Astrocyte of the cerebellum (primary cell): ENCODE measurements at places on chromosomes 5 and 9.

- no peak for DNase-seq
Observed at GRCh38 chr5:72248410-72248981, 71.5 kb downstream of the MRPS27 start.

DNA sequence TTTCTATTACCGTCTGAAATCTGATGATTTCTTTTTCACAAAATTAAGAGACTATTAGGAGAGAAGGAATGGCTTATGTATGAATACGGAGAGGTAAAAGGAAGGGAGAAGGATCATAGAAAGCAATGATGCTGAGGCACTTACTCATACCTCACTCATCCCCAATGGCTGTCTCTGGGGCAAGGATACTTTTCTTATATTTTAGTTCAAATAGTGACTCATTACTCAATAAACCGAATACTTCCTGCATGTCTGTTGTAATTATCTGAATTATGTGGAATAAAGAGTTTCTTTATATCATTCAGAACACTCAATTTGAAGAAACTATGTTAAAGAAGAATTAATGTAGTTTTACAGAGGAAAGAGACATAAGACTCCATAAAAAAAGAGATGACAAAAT is 284.5 kb upstream of the NUDT12 start:
- DNase-seq = no peak

DNA sequence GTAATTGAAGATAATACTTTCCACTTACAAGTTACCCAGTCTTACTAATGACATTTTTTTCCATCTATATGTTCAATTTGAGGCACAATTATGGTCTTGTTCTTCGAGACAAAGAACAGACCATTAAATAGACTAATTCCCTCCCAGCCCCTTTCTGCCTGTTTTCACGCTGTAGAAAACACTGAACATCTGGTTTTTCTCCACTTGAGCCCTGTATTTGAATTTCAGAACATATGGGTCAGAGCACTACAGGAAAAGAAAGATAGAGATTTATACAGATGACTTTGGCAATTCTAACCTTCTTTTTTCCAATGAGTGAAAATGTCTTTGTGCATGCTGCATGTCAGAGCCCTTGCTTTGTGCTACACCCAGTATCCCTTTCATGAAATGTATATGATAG is 506.9 kb downstream of the LRRC70 start:
- no peak for DNase-seq

DNA sequence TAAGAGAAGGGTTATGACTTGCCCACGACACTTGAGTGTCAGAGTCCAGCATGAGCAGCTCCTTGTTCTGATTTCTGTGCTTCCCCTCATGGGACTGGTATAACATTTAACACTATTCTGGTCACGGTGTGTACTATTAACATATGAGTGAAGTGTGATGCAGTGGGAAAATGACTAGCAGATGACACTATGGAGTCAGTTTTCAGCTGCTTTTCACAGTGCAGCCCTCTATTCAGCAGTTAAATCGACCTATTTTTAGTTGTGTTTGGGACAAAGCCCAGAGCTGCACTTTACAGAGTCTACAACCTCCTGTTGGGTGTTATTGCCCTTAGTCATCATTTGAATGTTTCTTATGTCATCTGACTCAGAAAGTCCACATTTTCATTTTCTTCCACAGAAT is 59.1 kb downstream of the CHSY3 start:
- peak; percentile 92 for DNase-seq

DNA sequence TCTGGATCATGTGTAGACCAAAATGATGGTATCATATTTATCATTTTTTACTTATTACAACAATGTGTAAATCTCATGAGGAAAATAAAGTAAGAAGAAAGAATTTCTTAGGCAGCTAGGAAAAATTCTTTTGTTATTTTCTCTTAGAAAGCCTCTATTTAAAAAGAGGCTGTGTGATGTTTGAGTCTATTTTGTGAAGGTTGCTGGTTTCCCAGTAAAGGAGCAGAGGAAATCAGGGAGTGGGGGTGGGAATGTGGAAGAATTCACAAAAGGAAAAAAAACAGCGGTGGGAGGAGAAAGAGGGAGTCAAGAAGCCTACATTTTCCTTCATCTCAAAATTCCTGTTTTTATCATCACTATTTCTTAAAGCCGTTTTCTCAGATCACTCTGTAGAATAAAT is 20.1 kb downstream of the PTCH1 start:
- no peak for DNase-seq

DNA sequence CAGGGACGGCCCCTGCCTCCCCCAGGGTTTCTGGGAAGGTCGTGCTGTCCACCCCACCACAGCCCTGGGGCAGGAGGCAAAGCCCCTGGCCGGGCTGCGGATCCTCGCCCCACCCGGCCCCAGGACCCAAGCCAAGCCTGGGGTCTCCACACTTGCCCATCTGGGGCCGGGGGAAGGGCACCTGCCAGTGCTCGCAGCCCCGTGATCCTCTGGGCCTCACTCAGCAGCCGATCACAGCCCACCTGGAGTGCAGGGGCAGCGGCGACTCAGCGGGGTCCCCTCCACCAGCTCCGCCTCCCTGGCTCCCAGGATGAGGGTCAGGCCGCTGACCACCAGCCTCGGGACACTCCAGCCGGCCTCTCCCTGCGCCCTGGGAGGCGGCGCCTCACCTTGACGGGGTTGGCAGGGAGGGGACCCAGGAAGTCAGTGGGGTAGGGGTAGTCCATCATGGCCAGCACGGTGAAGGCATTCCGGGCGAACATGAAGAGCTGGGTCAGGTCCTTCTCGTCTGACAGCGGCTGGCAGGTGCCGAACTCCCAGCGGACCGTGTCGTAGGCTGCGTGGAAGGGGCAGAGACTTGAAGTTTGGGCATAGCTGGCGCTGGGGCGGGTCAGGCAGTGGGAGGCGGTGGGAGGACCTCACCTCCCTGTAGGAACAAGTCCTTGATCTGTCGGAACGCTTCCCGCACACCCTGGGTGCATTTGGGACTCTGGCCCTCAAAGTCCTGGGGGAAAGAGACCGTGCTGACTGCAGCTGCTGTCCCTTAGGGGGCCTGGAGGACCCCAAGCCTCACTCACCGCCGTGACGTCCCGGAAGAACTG is 1.8 kb downstream of the DPP7 start:
- no peak for DNase-seq

GRCh38 chr5:33322632-33323031 is 118.1 kb upstream of the TARS1 start:
- DNase-seq = no peak

DNA sequence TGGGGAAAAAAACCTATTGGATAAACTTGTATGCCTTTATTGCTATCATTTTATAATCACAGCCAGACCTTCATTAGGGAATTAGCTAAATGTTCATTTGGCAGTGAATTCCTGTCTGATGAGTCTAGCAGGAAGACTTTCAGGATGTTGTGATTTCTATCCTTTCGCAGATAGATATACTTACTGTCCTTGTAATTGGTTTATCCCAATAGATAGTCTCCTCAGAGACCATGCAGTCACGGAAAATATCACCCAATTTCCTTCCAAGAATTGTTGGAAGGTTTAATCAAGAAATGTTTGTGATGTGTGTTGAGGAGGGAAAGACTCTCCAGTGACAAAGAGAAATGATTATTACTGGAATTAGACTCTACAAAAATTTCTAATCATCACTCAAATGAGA is 1937.9 kb upstream of the WWC1 start:
- DNase-seq = no peak

DNA sequence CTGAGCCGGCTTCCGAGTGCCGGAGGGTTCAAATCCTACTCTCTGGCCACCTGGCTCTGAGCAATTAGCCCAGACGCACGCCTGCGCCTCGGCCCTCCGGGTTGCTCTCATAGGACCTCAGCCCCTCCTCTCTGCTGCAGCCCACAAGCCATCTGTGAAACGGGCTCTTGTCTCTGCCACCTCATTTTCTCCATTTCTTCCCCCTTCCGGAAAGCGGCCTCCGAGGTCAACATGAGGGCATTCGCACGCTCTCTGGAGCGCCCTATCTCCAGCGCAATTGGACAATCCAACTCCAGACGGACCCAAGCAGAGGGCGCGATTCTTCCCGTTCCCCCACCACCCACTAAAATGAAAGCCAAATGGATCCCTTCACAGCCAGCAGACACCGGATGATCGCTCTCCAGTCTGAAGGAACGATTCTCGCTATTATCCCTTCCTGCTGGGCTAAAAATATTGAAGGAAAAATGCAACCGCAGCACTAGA is 41.5 kb downstream of the VAV2 start:
- DNase-seq = no peak

GRCh38 chr9:83707518-83707767 is 315 bp downstream of the UBQLN1 start:
- no peak for DNase-seq

DNA sequence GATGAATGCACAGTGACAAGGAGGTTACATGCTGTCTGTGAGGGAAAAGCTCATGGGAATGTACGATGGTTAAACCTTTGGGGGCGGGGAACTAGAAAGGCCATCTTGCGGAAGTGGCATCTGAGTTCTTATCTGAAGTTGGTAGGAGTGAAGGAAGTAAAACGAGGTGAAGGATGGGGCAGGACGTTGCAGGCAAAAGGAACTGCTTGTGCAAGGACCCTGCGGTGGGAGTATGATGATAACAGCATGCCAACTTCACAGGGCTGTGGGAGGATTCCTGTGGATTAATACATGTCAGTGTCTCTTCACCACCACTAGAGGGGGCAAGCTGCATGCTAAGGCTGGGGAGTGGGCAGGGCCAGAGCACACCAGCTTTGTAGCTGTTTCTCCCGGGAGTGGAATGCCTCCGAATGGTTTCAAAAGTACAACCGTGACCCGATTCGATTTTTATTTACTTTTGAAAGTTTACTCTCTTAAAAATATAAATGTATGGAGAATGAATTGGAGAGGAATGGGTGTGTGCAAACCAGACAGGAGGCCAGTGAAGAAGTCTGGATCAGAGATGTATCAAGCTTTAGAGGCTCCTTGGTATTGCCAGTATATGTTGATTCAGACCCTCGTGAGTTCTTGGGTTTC is 62.5 kb downstream of the CYFIP2 start:
- DNase-seq = peak; percentile 70

GRCh38 chr5:149229298-149229937 is 42.2 kb upstream of the AFAP1L1 start:
- DNase-seq = no peak

GRCh38 chr9:122221183-122221811 is 7.5 kb downstream of the LHX6 start:
- no peak for DNase-seq

- DNase-seq = no peak
Observed at GRCh38 chr5:40672425-40672824, 7.3 kb upstream of the PTGER4 start.

GRCh38 chr5:43648499-43649124 is 45.6 kb downstream of the NNT start:
- no peak for DNase-seq

- no peak for DNase-seq
Observed at GRCh38 chr9:77982581-77983319, 48.9 kb downstream of the GNAQ start.

DNA sequence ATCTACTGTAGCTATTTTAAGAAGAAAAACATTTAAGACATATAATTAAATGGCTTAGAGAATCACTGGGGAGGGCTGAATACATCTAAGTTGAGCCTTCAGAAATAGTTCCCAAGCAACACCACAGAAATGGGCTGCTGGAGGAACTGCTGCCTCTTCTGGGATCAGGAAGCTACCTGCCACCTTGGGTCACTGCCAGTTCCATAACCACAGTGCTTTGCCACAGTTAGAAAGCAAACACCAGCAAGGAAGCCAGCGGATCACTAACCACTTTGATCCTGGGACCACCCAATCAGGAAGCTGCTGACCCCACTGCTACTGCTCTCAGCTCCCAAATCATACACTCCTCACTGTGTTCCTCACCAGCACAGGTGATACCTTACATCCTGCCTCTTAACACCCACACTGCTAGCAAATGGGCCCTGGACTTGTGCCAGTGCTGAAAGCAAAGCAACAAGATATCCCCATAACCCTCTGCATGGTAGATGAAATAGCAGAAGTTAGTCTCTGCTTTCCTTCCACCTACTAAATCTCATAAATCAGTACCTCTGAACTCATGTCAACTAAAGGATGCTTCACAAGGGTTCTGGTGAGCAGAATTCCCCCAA is 346.9 kb downstream of the DEPDC1B start:
- no peak for DNase-seq

GRCh38 chr5:37858250-37858649 is 18.4 kb upstream of the GDNF start:
- DNase-seq = no peak

GRCh38 chr5:104355350-104355749 is 792.8 kb upstream of the NUDT12 start:
- no peak for DNase-seq

DNA sequence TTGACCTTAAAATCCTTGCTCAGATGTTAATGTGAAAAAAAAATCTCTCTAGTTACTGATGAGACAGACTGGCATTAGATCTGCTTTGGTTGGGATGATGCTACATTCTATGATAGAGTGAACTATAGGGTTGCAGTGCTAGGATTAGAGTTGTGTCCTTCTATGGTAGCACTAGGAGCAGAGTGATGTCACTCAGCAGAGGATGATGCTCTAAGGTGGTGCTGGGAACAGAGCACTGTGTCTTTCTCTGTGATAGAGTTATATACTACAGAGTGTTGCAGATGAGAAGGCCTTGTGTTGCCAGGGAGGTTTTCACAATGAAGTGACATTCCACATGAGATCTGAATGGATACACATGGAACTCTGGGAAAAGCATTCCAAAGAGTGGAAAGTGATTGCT is 462.3 kb downstream of the CDH12 start:
- no peak for DNase-seq

- DNase-seq = peak; percentile 36
Observed at GRCh38 chr9:118929287-118929686, 439.9 kb downstream of the BRINP1 start.

DNA sequence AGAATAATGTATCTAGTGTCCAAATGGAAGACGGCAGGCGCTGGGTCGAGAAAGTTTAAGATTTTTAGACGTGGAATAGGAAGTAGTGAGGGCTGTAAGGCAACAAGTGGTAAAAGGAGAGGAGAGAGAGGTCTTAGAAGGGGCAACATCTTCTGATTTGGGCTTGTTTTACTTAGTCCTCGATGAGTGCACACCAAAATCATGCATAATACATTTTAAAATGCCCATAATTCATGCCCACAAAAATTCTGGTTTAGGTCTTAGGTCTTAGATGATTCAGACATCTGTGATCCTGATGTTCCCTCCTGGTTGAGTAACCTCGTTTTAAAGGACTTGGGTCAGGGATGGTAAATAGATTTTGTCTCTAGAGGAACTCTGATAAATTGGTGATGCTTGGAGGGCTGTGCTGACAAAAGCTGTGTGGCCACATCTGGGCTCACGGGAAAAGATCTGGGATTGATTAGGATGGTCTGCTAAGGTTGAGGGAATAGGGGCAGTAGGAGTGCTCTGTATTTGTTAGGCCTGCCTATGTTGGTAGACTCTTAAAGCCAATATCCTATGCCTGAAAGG is 476.3 kb downstream of the CCDC171 start:
- no peak for DNase-seq

DNA sequence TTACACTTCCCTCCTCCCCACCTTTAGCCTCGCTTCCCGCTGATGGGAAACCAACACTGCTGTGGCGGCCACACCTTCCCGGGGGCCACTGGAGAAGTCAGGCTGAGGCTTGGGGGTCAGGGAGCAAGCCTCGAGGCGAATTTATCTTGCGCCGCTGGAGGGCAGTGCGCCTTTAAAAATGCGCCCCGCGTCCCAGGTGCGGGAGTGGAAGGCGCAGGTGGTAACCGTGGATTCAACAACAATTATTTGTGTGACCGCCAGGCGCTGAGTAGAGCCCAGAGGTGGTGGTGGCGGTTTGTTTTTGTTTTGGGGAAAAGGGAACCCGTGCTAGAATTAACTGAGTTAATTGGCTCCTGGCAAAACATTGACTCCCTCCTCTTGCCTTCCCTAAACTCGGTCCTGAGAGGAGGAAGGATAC is 1.1 kb downstream of the CFAP77 start:
- no peak for DNase-seq

GRCh38 chr5:150139334-150139733 is 16.3 kb downstream of the PDGFRB start:
- DNase-seq = peak; percentile 55
